GF-D8 (cell line): ENCODE measurements at places on chromosomes 2 and 18.

DNA sequence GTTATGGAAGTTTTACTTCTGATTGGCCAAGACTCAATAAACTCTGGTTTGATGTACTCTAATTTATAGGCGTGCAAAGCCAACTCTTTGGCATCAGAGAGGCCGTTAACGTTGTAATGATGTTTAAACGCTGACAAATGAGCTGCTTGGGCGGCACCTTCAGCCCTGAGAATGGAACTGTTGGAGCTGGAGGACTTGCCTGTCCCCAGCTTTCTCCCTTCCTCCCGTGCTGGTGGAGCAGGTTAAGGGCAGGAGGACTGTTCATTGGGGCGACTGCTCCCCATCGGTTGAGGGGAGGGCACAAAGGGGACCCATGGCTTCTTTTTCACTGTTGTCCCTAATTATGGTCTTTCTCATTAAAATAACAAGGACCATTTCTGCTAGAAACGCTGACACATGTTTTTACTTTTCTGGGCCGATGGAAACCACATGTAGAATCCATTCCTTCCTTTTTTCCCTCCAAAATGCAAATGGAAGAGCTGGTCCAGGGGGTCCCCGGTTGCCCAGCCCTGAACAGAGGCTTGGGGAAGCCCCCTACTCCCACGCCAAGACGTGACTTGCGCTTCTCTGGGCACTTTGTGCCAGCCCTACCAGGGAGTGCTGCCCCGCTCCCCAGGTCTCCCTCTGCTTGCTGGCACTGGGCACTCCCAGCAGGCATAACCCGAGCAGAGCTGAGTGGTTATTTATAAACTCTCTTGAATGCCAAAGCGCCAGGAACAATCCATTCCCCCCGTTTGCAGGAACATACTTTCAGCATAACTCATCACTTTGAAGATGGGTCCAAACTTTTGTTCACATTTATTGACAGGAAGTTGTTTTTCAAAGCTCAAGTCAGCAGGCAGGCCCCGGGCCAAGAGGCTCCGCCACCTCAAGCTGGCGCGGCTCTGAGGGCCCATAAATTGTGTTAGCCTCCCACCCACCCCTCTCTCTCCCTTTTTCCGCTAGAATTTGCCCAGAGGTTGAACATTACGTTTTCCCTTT, 170.1 kb downstream of the ASB1 start:
- DNase-seq: no peak

DNA sequence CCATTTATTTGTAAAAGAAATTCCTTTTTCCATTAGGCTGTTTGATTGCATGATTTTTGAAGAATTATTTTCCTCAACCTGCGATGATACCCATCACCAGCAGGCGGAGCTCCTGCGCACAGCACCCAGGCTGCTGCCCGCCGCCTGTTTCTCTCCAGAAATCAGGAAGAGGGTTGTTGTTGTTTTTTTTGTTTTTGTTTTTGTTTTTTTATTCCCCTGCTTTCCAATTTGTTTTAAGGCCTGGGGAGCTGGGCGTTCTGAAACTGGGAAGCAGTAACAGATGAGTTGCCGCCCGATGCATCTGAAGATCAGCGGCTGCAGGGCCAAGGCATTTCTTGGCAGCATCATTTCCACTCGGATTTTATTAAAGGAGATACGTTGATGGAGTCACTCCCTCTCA, 132.1 kb downstream of the MBP start:
- DNase-seq: no peak

GRCh38 chr2:128187032-128187654, 96.1 kb downstream of the UGGT1 start:
- DNase-seq: no peak

DNA sequence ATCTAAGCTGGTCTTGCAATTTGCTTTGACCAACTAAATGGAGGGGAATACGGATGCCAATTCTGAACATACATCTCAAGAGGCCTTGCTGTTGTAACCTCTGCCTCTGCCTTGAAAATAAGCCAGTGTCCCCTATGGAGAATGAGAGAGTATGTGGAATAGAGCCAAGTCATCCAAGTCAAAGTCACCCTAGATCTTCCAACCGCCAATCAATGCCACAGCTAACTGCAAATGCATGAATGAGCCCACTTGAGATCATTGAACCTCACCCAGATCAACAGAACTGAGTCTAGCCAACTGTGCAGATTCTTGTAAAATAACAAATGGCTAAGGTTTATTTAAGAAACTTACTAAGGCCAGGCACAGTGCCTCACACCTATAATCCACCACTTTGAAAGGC, 139.8 kb upstream of the TANK start:
- DNase-seq: no peak

GRCh38 chr2:223034221-223034975, 17.6 kb upstream of the KCNE4 start:
- DNase-seq: no peak

GRCh38 chr2:215189393-215189792, 51.0 kb upstream of the ABCA12 start:
- no peak for DNase-seq

- DNase-seq: no peak
These were observed 282.7 kb downstream of the NRXN1 start for GRCh38 chr2:50749216-50749615.

DNA sequence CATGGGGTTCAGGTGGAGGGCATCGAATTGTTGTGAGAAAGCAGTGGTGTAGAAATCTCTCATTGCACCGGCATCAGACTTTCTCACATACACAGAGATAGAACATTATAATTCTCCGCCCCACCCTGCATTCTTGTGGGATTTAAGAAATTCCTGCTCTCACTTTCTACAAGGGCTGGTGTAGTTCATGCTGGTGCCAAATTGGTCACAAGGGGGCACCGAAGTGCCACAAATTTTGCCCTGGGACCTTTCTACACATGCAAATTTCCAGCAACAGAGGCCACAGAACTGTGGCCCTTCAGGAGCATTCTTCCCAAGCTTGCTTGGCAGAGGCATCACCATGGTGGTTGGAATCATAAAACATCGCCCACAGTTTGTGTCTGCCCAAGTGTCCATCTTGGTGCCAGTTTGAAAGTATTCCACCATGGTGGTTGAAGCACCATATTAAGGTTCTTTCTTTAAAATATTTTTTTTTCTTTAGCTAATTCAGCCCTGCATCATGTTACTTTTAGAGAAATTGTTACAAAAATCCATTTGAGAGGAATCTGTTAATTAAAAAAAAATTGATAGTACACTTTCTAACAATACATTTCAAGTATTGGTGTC, 521.2 kb upstream of the FANCL start:
- no peak for DNase-seq

DNA sequence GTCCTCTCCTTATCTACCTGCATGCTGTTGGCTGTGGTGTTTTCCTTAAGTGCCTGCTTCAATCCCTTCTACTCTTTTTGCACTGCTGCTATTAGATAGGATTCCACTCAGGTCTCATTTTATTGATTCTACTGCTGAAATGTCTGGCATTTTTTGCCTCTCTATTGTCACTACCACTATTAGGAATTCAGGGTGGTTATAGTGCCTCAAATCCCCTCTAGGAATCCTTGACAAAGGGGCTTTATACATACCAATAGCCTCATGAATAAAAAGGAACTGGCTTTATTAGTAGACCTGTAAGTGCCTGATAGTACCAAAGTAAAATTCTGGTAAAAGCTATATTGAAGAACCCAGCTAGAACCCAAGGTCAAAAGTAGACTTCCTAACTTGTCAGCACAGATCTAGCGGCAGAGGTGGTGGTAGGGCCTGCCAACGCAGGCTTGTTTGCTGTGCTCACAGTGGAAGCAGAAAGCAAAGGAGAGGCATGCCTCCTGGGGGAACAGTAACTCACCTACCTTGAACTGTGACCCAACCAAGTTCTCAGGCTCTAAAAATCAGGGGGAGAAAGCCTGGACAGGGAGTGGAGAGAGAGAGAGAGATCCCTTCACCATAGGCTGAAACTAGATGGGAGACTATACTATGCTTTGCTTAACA, 200.8 kb downstream of the RAB3GAP1 start:
- no peak for DNase-seq

DNA sequence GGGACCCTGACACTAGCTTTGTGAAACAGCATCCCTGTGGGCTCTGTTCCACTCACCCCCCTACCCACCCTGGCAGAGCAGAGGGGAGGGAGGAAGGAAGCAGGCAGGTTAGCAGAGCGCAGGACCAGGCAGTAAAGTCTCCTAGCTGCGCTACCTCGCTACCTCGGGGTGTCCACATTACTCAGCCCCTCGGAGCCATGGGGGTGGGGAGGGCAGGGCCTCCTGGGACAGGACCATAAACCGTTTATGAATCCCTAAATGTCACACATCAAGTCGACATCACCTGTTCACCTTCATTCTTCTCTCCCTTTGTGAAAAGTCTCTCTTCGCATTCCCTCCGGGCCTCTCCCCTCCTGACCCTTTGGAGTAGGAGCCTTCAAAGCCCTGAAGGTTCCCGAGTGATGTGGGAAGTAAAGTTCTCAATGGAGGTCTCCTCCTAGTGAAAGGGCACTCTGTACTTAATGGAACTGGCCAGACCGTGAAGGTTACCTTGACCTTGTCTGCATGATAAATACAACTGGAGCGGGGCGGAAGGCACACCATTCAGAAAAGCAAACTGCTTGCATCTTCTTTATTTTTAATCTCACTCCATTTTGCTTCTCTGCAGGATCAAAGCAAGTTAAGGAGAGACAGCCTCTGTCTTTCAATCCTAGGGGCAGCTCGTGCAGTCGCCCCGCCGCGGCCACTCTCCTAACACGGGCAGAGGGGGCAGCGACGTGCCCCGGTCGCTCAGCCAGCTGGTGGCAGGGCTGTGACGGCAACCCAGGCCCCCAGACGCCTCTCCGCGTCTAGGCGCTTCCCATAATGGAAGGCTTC, 23.7 kb upstream of the SMAD7 start:
- DNase-seq: no peak

GRCh38 chr18:45151645-45152044, 463.6 kb upstream of the SLC14A2 start:
- no peak for DNase-seq

GRCh38 chr2:98731894-98732349, 990 bp upstream of the MGAT4A start:
- DNase-seq: peak; percentile 32

- DNase-seq: no peak
These were observed 567.5 kb downstream of the BCL11A start for GRCh38 chr2:59985923-59986322.

- DNase-seq: no peak
These were observed 149.8 kb downstream of the KLHL29 start for GRCh38 chr2:23534771-23535170.

- DNase-seq: no peak
These were observed 191.8 kb downstream of the IKZF2 start for GRCh38 chr2:212959471-212960117.

GRCh38 chr2:106827158-106827557, 58.8 kb downstream of the ST6GAL2 start:
- no peak for DNase-seq

DNA sequence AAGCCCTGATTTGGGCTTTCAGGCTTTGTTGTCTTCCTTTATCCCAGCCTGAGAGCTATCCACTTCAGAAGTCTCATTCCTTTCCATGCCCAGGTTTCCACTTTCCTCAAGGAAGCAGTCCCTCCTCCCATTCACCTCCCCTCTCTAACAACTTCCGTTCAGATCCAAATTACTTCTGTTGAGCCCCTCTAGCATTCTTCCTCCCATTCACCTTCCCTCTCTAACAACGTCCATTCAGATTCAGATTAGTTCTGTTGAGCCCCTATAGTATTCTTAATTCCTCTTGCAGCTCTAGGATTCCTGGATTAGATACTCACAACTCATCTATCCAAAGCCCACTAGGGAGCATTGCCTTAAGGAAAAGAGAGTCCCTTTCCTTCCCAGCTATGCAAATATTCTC, 216.8 kb downstream of the RAD51AP2 start:
- DNase-seq: no peak

DNA sequence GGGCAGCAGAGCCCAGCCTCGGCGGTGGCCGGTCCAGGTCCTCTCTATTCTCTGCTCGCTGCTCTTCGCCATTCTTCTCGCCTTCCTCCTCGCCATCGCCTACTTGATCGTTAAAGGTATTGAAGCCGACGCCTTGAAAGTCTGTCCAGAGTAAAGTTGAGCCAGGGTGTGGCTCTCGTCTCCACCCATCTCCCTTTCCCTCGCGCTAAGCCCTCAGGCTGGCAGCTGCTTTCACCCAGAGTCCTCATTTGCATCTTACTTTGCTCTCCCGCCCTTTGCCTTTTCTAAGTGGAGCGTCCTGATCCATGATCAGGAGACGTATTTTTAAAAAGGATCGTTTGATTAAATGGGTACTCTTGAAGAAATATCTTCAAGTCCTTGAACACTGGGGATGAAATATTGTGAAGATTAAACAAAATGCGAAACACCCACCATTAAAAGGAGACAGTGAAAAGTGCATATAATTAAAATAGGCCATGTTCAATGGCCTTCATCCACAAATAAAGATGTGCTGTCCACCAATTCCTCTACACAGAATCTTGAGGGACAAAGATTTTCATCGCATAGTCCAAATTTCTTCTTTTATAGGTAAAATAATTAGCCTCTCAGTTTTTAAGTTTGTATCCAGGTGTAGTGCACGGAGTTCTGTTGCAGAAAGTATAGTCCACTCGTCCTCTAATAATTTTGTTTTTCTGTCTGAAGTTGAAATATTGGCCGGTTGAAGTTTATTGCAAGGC, 657 bp downstream of the ARL6IP6 start:
- peak; percentile 43 for DNase-seq

DNA sequence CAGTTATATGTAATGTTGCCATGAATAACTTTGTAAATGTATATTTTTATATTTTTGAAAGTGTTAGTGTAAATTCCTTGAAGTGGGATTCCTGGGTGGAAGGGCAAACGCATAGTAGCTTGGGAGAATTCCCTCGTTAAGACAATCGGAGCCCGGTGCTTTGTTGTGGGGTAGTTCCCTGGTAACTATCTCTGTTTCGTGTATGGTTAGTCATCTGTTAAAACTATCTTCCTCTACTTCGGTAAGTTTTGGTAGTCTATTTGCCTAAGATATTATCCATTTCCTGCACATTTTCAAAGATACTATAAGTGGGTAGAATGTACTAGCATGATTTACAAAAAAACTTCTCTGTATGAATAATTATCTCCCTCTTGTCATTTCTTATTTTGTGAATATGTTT, 113.8 kb upstream of the NRXN1 start:
- DNase-seq: no peak

DNA sequence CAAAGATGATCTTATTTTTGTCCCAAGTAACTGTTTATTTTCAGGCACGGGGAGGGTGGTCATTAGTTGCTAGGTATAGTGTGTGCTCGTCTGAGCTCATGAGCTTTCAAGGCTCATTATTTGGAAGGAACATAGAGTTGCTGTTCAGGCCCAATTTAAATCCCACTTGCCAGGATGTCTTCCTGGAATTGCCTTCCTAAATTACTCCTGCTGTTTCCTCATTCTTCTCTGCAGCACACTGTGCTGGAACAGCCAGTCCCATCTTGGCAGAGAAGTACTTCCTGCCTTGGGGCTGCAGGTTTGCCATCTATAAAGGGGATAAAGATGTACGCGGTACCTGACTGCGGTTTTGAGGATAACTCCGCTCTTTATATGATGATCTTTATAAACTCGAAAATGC, 37.3 kb downstream of the GREB1 start:
- no peak for DNase-seq
